Cerebellar nuclear complex (tissue), 1 donor: ENCODE measurements at places on chromosomes 6 and 20.

DNA sequence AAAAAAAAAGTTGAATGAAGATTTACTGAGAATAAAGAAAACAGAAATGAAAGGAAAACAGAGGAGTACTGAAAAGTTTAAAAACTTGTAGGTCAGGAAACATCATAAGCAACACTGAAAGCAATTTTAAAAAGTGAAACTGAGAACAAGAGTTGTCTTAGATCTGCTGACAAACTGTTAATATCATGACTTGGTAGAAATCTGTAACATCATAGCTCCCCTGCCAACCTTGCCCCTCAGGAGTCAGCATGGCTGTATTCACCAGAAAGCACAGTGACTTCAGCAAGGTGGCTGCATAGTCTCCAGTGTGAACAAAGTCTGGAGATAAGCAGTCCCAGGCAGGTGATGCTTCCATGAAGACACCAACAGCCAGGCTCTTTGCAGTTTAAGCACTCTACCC, 5.3 kb downstream of the NAA20 start:
- DNase-seq, result no peak

GRCh38 chr20:44247586-44248409, 690 bp downstream of the GDAP1L1 start:
- DNase-seq, result no peak

GRCh38 chr20:39829661-39830060, 859.4 kb downstream of the MAFB start:
- no peak for DNase-seq

- no peak for DNase-seq
These were observed 37.4 kb upstream of the ARMH2 start for GRCh38 chr6:24836109-24836508.
